ENCODE measurements at places on chromosomes 2 and 18. TPM values are rescaled to one million over a fixed set of nuclear protein-coding genes. Genes with fewer than 3 reads are reported as not detected.

The SDC1 gene
- total RNA-seq = 70.3 TPM

The GRB14 gene
- 5.7 TPM for total RNA-seq

DNA sequence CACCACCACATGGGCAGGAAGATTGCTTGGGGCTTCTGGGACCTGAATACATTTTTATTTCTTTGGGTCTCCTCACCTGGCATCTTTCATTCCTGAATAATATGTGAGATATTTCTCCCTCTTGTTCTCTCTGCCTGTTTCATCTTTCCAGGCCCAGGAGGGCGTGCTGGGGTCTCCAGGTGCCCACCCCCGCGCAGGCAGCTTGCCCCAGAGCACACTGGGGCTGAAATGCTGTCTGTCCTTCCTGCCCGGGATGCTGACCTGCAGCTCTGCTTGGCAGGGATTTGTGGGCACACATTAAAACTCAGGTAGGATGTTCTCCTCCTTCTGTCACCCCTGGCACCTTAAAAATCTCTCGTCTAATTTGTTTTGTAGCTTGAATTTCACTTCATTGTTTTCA lies 39.7 kb upstream of the TEX51 start:
- no peak for DNase-seq

GRCh38 chr2:192675681-192676080 lies 480.9 kb upstream of the TMEFF2 start:
- no peak for DNase-seq

DNA sequence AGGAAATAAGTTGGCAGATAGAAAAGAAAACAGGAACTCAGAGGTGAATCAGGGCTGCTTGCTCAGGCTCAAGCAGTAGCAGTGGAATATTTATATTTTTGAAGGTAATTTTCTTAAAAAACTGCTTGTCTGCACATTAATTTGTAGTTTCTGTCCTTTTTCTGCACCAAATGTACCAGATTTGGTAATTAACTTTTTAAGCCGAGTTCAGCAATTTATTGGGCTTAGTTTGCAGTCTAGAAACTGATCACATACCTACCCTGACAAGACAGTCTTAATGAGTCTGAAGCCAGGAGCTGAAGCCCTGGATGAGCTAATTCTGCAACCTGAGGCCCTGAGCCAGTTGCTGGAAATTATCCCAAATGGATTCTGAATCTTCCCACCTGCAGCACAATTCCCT lies 647.0 kb downstream of the TDRD15 start:
- DNase-seq = no peak

Data from stomach (tissue), 19 donors.